RPMI8226 (cell line): ENCODE measurements at places on chromosomes 3 and 15.

DNA sequence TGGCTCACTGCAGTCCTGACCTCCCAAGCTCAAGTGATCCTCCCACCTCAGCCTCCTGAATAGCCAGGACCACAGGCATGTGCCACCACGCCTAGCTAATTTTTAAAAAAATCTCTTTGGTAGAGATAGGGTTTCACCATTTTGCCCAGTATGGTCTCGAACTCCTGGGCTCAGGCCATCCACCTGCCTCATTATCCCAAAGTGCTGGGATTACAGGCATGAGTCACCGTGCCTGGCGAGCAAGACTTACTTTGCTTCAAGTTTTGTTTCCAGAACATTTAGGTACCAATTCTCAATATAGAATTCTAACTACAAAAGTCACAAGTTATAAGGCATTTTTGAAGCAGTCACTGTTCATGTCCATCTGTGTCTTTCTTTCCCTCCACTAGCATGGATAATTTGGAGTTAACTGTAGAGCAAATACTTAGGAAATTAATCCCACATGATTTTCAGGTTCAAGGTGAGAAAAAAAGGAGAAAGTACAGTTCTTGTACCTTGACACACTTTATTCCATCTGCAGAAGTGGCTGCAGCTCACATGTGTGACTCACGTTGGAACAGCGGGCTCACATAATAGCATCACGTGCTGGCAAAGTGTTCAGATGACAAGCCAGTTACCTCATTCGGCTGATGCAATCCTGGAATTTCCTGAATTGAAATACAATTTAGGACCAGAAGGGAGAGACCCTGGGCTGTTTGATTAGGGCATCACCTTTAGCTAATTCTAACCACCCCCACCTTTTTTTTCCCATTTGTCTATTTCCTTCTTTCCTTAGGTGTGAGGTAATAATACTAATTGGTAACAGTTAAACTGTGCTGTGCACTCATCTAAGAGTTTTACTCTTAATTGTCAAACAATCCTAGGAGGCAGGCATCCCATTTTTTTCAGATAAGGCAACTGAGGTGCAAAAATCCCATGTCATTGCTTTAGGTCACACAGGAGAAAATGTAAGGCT, 46.9 kb upstream of the NEDD4 start:
- DNase-seq = no peak

- no peak for DNase-seq
Observed at GRCh38 chr3:194622621-194623340, 10.4 kb downstream of the TMEM44 start.

GRCh38 chr3:167653760-167654159, at the start of gene WDR49:
Gene WDR49, minus strand, starts transcription at chr3:167653942. Its CDS starts 517 bp downstream, at chr3:167653425.
- DNase-seq = peak; percentile 13

DNA sequence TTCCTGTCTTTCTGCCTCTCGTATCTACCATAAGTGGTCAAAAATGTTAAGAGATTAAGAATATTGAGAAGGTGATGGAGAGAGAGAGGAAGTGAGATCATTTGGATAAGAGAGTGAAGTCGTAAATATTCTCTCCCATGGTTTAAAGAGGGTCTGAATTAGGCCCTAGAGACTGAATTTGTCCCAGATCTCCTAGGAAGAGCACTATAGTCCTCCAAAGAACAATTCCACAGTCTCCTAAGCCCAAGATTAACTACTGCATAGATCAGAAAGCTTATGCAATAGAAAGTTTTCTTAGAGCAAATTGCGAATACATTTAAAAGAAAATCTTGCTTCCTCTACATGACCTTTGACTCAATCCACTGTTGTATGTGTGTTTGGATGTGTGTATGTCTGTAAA, 598.8 kb downstream of the TUSC7 start:
- no peak for DNase-seq

DNA sequence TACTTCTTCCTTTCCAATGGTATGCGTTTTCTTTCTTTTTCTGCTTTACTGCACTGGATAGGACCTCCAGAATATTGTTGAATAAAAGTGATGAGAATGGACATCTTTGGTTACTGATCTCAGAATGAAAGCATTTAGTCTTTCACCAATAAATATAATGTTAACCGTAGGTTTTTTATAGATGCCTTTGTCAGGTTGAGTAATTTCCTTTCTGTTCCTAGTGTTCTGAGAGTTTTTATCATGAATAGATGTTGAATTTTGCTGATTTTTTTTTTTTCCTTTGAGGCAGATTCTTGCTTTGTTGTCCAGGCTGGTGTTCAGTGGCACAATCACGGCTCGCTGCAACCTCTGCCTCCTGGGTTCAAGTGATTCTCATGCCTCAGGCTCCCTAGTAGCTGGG, 158.4 kb downstream of the KLHL25 start:
- no peak for DNase-seq

DNA sequence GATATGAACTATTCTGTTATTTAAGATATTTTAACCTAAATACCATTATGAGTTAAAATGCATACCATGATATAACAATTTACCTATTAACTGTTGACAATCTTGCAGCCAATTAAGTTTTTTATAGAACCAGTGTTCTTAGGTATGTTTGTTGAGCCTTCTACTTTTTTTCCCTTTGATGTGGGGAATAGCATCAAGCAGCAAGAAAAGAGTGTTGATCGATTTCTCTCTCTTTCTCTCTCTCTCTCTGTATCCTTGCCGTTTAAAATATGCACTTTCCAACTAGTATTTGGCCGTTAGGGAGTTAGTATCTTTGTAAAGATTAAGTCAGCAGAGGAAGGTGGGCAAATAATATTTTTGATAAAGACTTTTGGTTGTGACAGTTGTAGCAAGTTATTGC, 5.9 kb downstream of the CHD2 start:
- DNase-seq = no peak

DNA sequence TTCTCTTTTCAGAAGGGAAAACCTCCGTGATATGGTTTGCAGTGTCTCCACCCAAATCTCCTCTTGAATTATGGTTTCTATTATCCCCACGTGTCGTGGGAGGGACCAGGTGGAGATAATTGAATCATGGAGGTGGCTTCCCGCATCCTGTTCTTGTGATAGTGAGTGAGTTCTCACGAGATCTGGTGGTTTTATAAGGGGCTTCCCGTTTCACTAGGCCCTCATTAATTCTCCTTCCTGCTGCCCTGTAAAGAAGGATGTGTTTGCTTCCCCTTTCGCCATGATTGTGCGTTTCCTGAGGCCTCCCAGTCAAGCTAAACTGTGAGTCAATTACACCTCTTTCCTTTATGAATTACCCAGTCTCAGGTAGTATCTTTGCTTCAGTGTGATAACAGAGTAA, 692.7 kb upstream of the GRM7 start:
- no peak for DNase-seq

DNA sequence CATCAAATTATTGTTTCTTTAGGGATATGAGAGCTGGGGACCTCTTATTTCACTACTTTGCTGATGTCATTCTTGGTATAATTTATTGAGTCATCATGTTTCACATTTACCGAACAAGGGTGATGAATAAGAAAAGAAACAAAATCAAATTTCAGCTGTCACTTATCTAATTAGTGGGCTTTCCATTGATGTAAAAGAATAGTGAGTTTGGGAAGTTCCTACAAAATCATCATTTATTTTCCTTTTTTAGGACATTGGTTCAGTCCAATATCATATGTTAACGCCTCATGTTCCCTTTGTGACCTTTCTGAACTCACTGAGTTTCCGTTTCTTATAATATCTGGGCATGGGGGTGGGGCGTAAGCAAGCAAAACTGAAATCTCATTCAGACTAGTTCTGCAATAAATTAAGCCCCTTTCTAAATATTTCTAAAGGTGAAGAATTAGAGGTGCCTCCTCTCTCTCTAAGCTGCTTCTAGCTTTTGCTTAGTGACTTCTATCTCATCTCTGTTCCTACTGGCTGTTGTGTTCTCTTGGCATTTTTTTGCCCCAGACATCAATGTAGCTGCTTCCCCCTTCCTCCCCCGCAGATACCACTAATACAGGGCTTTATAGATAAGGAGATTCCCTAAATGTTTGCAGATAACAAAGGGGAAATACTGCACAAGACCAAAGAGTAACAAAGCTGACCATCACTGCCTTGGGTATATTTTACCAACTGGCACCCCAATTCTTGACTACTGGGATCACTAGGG, 238.0 kb upstream of the CTNNB1 start:
- DNase-seq = no peak

- no peak for DNase-seq
Observed at GRCh38 chr15:42345504-42345903, 13.8 kb upstream of the CAPN3 start.

DNA sequence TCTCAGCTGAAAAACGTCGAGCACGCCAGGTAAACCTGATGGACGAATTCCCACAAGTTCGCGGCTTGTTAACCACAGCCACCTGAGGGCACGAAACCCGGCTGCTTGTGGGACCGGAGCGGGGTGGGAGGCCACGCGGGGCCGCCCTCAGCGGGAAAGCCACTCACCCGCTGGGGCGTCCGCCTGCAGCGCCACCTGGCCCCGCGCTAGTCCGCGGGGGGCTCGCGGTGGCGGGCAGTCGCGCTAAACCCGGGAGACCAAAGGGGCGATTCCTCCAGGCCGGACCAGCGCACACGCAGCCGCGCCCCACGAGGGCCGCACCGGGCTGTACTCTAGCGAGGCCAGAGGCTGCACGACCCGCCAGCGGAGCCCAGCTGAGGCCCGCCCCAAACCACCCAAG, 15.7 kb upstream of the CFAP161 start:
- no peak for DNase-seq

DNA sequence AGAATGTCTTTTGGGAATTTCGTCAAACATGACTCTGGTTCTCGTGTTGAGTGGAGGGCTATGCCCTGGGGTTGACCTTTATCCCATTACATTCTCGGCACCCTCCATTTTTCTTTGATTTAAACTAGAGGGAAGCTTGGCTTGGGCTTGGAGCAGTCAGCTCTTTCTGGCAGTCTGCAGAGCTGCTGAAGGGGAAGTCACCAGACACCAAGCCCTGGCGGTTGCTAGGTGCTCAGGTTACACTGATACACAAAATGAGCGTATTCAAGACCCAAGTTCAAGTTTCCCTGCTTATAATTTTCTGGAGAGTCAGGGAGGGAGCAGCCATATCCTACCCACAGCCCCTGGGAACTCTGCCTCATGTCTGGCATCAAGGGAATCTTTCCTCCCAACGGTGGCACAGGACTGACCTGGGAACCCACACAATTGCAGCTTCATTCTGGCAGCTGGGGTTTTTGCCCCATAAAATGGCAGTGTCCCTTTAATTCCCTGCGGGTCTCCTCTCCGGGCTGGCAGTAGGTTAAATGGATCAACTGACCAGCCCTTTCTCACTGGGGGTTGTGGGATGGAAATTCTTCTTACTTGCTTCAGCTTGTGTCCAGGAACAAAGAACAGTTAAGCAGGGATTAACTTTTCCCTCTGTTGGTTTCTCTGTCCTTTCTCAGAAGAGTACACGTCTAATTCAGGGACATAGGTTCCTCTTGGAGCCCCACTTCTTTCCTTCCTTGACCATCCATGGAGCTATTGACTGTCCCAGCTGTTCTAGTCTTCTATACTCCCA, 110.0 kb upstream of the DLG1 start:
- no peak for DNase-seq

DNA sequence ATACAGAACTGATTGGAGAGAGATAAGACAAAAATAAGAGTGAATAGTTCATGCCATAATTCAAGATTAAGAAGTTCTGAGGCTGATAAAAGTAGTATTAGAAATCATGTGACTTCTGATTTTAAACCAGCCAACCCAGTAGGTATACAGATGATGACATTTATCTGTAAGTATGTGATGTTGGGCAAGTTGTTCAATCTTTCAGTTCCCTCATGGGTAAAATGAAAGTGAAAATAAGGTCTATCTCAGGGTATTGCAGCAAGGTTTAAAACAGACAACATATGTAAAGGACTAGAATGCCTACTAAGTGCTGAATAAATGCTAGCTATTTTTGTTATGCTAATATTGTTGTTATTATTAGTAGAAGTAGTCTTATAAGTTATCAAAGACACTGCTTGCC, 1055.7 kb downstream of the NAALADL2 start:
- no peak for DNase-seq

DNA sequence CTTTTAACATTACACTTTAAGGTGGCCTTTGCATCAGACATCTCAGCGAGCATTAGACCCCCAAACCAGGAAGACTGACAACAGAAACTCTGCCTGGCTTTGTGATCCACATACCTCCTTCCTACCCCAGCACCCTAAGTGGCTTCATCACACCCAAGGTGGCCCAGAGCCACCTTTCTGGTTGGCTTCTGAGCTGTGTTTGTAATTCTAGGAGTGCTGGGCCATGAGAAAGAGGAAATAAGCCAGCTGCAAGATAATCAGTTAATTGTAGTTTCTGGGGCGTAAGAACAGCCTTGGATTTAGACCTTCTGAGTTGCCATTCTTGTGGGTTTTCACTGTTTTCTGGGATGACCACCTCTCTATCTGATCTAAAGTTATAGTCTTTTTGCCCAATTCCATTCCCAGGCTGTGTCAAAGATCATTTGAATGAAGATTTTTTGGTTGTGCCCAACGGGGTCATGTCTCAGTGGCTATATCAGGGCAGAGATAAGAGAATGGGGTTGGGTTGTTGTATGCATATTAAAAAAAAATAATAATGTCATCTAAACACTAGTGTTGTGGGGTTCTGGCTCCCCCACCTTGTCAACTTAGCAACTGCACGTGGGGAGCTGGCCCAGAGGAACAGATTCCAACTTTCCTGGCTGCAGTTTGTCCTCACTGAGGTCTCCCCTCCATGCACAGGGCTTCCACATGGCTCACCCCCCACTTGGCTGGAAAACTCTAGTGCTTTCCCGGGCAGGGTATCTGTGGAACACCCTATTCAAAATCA, 234.8 kb upstream of the WNT5A start:
- peak; percentile 23 for DNase-seq

GRCh38 chr15:22955544-22956119, 24.5 kb downstream of the CYFIP1 start:
- DNase-seq = no peak

- DNase-seq = no peak
Observed at GRCh38 chr3:148937467-148938255, 53.7 kb upstream of the GYG1 start.

- DNase-seq = no peak
Observed at GRCh38 chr15:64875641-64876223, 34.0 kb downstream of the PLEKHO2 start.

- peak; percentile 99 for DNase-seq
Observed at GRCh38 chr15:70504299-70504951, 258.9 kb downstream of the UACA start.

DNA sequence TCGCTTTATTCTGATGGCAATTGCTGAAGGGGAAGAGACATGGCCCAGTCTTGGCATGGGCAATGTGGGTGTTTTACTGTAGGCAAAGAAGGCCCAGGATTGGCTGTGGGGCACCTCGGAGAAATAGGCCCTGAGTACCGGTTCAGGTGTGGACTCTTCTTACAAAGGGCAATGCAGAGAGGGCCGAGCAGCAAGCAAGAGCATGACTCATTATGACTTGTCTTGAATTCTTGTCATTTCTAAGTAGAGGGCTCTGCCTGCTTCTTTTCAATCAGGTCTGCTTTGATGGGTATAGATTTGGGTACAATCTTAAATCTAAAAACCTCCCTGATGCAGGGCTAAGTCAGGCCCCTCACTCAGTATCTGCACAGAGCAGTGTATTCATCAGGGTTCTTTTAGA, 14.8 kb upstream of the BUB1B start:
- DNase-seq = no peak

DNA sequence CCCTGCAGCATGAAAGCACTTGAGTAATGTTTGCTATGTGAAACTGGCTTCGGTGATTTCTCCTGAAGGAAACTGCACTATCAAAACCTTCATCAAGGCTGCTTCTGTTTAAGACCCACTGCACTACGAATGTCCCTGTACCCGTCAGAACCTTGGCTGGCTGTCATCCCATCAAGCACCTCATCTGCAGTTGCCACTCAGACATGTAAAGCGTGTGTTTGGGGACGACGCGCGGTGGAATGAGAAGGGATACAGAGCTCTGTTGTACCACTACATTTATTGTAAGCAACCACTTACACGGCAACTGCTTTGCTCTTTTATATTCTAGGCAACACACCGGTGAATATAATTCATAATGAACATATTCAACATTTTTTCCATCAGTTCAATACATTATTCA, 147.6 kb downstream of the TIGIT start:
- DNase-seq = no peak
